Neural crest cell (in vitro differentiated cells): ENCODE measurements at places on chromosomes 11 and 22.

DNA sequence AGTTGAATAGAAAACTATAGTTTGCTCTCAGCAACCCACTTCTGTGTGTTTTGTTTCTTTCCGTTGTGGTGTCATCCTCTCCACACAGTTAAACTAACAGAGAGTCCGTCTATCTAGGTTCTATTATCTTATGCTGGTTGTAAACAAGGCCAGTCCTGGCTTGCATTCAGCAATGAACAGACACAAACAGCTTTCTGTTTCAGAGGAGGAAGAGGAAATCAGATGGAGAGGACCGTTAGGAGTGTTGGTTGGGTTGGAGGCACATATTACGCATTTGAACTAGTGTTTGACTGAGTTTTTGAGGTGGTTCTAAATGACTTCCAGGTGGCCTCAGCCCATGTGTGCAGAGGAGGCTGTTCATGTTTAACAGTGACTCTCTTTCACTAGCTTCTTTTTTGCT, 129.5 kb upstream of the SORL1-AS1 start:
- DNase-seq, result no peak

DNA sequence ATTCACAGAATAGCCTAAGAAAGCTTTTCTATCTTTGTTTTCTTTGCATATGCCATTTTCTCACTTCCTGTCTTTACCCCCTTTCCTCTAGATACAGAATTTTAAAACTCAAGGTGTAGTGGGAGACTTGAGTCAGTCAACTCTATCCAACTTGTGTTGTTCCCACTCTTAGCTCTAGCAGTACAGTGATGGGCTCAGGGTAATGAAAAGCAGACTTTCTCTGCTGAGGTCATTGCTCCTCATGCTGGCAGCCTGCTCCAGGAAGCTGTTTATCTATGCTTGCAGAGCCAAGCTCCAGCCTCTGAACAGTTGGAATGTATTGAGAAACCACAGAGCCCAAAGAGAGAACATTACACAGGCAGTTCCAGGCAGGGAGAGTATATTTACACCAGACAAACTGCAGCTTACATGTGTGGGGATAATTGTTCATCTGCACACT, 68.1 kb downstream of the CSTPP1 start:
- DNase-seq, result no peak

- no peak for DNase-seq
These were observed 131.2 kb upstream of the PARVA start for GRCh38 chr11:12246147-12246546.

GRCh38 chr11:119723243-119723951, 5.6 kb downstream of the NECTIN1 start:
- no peak for DNase-seq

DNA sequence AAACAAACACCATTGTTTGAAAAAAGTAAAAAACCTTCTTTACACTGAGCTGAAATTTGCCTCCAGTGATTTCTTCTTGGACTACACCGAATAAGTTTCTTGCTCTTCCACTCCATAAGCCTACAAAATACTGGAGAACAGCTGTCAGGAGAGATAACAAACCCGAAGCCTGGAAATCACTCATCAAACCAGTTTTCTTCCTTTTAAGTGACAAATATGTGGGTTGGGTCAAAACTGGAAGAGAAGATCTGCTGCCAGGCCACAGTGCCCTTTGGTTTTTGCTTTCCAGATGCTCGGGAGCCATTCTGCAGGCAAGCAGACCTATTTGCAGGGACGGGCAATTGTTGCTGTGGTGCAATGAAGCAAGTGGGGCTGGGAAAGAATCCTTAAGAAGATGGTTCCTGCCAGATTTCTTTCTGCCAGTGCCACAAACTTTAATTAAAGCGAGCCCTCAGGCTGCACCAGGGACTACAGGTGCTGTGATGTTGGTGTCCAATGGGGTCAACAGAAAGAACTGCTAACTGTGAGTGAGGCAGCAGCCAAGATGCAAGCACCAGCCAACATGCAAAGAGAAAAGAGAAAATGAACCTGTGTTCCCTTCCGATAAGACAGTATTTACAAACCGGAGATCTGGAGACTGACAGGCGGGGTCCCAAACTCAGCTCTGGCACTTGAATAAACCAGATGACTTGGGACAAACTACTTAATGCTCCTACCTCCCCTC, 44.8 kb upstream of the SMCO4 start:
- DNase-seq, result no peak

DNA sequence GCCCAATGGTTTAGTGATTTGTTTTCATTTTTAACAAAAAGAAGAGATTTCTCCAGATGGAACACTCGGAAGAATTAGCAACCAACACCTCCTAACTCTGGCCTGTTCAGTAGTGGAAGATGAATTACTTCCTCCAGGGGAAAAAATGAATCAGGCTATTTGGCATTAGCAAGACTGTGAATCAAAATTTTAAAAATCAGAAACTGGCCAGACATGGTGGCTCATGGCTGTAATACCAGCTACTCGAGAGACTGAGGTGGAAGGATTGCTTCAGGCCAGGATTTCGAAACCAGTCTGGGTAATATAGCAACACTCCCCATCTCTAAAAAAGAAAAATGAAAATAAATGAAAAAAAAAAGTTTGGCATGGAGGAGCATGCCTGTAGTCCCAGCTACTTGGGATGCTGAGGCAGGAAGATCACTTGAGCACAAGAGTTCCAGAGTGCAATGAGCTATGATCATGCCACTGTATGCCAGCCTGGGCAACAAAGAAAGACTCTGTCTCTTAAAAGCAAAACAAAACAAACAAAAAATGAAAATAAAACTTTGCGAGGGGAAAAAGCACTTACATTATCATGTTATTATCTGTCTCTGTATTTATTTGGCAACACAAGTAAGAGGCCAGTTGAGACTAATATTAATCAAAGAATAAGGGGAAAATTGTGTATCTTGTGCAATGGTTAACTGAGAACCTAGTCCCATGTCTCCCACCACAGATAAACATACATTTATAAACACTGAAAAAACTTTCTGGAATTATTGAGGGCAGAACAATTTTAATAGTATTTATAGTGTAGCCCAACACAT, 796.3 kb upstream of the ANO3 start:
- DNase-seq, result no peak

GRCh38 chr11:16979703-16980622, 34.3 kb downstream of the PLEKHA7 start:
- DNase-seq, result no peak

DNA sequence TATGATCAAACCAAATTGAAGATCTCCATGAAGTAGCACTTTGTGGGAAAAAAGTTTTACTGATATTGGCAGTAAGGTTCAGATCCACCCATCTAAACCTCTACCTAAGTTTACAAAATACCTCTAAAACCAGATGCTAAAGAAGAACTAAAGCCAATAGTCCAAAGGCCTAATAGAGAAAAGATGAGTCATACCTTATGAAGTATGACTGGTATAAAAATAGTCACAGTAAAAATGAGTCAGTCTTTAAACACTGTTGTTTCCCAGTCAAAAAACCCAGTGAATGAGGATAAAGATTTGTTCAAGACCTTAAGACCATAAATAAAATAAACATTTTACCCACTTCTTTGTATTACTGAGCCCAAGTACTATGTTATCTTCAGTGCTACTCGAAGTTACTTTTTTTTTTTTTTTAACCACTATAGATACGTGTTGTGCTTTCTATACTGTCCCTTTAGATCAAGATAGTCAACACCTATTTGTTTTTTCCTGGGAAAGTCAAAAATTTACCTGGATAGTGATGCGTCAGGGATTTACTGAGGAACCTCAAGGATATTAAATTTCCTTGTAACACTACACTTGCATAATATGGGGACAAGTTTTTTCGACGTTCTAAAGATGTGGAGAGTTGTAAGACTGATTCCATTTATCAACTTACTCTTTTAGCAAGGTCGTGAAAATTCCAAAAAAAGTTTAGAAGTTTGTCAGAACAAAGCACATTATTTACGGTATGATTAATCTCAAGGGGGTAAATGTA, 87.3 kb downstream of the CCDC73 start:
- DNase-seq, result no peak
